ENCODE measurements at places on chromosomes 6 and 20.

- no peak for DNase-seq
Observed at GRCh38 chr6:157516319-157517026, 135.5 kb downstream of the ZDHHC14 start.

GRCh38 chr6:107699697-107700325 lies 124.3 kb downstream of the SCML4 start:
- DNase-seq, result no peak

- DNase-seq, result peak; percentile 26
Observed at GRCh38 chr6:29925727-29926412, 16.5 kb upstream of the HLA-A start.

DNA sequence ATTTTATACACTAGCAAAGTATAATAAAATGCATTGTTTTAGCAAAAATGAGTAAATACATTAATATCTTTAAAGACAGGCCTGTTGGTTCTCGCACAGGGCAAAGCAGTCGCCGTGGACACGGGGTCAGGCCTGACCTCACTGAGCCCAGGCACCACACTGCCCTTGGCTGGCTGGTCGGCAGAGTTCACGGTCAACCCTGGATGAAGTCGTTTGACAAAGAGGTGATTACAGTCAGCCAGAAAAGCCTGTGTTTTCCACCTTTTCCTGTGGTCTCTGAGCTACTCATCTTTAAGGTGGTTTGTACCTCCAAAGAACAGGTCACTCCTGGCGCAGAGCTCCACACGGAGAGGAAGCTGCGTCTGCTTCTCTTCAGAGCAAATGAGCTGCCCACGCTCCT lies 191.5 kb downstream of the DLL1 start:
- no peak for DNase-seq

- DNase-seq, result no peak
Observed at GRCh38 chr20:55761100-55761499, 244.2 kb downstream of the CBLN4 start.

DNA sequence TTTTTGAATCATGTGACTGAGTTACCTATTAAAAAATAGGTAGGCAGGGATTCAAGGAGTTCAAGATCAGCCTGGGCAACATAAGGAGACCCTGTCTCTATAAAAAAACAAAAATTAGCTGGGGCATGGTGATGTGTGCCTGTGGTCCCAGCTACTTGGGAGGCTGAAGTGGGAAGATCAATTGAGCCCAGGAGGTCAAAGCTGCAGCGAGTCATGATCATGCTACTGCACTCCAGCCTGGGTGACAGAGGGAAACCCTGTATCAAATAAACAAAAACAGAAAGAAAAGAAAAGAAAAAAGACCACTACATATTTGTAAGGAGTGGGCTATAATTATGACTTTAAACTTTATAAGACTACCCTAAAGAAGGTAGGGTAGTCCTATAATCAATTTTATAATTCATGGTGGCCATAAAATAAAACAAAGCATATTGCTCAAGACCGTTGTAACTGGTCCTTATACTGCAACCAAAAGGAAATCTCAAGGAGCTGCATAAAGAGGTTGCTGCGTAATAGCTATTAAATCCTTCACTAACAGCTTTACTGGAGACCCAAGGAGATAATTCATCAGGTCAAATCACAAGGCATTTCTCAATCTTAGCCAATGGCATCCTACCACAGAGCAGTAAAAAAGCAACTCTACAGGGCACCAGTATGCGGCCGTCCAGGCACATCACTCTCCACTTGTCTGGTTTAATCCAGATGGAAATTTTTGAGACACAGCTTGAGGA lies 13.5 kb downstream of the PIGU start:
- DNase-seq, result no peak

DNA sequence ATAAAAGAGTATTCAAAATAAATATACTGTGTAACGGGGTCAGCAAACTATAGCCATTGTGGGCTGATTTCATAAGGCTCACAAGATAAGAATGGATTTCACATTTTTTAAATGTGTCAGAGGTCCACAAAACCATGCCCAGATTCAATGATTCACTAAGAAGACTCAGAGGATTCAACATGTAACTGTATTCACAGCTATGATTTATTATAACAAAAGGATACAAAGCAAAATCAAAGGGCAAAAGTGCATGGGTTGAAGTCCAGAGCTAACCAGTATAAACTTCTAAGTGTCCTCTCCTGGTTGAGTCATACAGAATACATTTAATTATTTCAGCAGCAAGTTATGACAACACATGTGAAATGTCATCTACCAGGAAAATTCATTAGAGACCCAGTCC lies 49.2 kb downstream of the TBC1D32 start:
- DNase-seq, result no peak

DNA sequence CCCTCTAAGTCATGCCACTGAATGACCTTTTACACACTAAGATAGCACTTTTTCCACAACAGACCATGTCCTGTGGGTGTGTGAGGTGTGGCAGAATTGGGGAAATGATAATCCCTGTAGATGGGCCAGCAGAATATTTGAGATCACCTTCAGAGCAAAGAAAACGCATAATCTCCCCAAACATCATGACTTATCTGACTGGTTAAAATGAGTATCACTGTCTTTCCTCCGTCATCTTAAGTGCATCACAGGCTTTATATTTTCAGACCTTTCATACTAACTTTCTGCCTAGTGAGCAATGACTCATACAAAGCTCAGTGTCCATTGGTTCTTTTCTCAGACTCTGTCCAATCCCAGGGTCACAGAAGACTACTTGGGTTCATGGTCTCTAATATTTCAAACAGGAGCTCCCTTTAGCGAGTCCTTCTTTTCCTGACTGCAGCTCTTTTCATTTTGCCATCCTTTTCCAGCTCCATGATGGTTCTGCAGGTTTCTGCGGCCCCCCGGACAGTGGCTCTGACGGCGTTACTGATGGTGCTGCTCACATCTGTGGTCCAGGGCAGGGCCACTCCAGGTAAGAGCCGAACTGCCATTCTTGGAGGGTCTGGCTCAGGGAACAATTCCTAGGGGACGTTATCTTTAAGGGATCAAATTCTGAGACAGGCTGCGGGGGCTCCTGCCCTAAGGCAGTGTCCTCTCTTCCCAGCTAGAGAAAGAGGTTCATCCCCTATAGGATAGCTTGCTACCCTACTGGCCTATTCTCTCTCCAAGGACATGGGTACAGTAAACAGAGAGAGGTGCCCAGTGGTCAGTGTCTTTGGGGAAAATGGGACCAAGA lies at the start of gene HLA-DPB1:
HLA-DPB1 (plus strand) TSS at position 423 of the 838 bp plus-strand sequence; CDS start at position 475, 52 bp downstream.
- DNase-seq, result peak; percentile 86

DNA sequence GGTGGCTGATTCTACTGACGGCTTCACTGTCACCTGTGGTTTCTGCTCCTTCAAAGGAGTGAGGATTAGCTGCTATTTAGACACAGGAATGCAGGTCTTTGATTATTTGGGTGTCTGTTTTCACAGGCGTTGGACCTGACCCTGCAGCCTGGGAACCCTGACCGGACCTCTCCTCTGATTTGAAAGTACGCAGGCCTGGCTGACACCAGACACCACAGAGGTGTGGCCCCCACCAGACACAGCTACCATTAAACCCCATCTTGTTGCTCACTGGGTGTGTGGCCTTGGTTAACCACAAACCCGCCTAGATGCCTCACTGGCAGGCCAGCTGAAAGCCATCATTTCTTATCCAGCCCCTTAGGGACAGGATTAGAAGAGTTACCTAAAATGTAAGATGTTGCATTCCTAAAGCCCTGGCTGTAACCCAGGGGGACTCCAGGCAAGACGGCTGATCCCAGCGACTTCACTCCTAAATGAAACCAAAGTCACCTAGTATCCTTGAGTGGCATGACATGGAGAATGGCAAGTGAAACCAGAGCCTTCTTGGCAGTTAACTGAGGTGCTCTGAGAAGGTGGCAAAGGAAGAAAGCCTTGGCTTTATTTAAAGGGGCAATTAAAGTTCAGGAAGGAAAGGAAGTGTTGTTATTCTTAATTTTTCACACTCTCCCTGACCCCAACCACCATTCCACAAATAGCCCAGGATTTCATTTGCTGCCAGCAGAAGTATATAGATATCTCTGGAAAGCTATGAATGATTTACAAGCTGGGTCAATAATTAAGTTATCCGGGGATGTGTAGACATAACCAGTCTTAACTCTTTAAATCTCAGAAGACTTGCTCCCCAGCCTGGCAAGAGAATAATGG lies 169.9 kb downstream of the QRSL1 start:
- DNase-seq, result no peak

DNA sequence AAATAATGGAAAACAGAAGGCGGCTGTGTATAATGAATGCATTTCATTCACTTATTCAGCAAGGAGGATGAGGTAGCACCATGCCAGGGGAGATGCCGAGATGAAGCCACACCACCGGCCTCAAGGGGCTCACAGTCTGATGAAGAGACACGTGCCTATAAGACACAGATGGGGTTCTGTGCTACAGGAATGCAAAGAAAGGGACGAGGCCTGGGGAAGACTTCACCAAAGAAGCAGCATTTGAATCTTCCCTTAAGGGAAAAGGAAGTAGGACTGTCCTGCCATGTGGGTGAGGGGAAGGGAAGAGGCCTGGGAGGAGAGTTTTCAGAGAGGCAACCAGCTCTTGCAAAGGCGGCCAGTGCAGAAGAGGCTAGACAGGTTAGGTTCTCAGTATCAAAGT lies 98.9 kb downstream of the PSMG4 start:
- no peak for DNase-seq

DNA sequence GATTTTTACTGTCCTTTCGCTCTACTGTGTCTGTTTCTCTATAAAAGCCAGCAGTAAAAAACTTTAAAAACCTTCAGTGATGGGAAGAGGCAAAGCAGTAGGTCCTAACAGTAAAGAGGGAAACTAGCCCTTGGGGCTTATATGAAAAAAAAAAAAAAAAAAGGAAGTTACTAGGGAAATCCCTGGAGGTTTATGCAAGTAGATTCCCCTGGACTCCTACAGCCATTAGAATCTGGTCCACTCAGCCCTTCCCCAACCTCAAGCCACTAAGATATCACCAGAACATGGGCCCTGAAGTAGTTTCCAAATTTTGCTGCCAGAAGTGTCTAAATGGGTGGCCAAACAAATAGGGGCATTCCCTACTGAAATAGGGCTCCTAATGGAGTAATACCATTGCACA lies 70.5 kb upstream of the HINT3 start:
- DNase-seq, result no peak

DNA sequence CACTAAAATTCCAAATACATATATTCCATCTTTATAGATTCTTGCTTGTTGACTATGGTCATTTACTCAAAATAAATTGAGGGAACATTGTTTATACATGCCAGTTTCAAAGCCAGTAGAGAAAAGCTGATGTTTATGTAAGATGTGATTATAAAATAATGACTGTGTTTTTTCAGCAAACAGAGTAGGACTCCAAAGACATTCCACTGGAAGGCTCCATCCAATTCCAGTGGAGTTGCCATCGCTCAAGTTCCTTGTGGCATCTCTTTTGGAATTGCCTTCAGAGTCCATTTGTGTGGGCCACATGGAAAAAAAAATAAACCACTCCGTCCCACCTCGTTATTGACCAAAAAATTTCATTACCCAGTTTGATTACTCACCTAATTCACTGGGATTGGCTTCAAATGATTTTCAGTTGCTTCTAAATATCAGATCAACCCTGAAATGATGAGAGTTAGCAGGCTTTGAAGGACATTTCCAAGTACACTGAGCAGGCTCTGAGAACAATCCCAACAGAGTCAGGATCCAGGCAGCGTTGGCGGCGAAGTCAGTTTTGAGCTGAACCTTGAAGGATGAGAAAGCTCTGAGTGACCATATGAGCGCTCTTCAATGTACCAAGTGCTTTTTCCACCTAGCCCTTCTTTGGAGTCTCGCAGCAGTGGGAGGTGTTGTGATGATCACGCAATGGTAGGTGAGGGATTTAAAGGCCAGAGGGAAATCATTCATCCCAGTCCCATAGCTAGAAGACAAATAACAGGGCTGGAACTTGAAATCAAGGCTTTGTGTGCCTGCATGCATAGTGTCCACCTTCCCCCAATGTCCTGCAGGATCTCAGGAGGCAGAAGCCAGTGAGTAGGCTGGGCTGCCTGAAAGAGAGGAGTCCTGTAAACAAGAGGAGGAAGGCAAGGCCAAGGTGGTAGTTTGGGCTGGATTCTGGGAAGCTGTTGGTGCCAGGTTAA lies 281.7 kb downstream of the CDC5L start:
- no peak for DNase-seq

DNA sequence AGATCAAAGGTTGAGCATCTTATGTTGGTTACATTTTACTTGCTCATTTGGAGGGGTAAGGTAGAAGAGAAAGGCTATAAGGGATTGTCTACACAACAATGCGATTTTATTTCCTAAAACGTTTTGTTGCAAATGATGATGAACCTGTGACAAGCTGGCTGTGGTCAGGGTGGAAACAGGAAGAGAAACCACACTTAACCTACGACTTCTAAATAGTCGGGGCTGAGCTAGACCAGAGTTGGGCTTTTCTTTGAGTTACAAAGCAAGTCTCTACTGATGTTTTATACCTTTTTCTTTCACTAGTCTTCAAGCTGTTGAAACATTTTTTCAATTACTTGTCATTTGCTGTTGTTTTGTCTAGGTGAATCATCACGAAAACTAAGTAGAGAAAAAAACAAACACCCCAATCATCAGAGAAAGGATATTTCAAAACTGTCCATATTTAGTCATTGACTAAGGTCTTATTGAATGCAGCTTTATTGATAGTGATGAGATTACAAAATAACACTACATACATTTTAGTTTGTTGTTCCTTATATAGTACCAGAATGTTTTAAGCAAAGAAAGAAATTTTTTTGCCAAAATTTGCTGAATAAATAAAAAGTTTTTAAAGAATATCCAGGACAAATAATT lies 18.0 kb downstream of the KLHL31 start:
- DNase-seq, result peak; percentile 70

DNA sequence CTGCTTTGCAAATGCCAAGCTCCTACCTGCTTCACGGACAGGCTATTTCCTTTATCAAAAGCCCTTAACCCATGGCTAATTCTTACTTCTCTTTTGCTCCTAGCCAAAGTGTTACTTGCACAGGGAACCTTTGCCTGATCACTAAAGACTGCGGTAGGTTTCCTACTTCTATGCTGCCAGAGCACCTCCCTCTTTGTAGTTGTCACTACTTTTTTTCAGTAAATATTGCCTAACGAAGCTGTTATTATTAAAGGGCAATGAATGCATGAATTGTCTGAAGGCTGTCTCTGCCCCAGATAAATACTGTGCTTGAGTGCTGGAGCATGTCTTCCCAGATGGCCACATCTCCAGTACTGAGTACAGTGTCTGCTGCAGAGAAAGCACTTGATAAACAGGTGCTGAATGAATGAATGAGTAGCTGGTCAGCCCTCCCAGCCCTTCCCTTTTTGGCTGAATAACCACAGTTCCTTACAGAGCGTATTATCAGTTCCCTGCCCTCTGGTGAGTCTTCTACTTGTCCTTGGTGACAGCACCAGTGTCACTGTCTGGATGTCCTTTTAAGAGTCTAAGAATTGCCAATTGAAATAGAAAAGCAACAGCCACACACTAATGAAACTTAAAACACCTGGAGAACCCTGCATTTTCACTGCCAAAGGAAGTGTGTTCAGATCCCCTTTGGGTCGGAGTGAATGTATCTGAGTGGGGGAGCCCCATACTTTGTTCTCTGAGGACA lies 73.6 kb upstream of the TRAF3IP2 start:
- DNase-seq, result no peak

- DNase-seq, result no peak
Observed at GRCh38 chr20:58657262-58657661, 6.2 kb downstream of the STX16 start.

- DNase-seq, result no peak
Observed at GRCh38 chr6:72560721-72561593, 60.9 kb upstream of the KCNQ5 start.

Data from CD4-positive, alpha-beta T cell treated with Interleukin-4 for 4 hours (primary cell).